Natural killer cell treated with Interleukin-12 subunit alpha and Interleukin-12 subunit beta and Interleukin-15 and Interleukin-18, amount 100 ng/mL, for 72 hours (primary cell): ENCODE measurements at places on chromosomes 2 and 18. TPM values are rescaled to one million over a fixed set of nuclear protein-coding genes. Genes with fewer than 3 reads are reported as not detected.

The NEB gene
- 0.31 TPM for total RNA-seq

- no peak for DNase-seq
Measured at GRCh38 chr2:239051891-239052445, 204.1 kb downstream of the TWIST2 start.

- no peak for DNase-seq
Measured at GRCh38 chr2:102155703-102156515, 13.4 kb downstream of the IL1R1 start.

DNA sequence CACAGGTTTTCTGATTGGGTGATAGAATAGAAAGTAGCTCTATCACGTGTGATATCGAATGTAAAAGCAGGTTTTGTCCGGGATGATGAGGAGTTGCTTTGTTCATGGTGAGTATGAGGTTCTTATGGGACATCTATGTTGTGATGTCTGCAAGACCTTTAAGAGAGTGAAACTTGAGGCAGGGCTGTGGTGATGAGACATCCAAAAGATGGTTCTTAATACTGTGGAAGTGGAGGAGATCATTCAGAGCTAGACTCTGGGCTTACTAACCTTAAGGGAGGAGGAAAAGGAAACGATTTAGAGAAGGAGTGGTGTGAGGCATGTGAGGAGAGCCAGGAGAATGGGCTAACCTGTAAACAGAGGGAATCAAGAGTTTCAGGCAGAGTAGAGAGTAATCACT lies 92.0 kb downstream of the WDR7 start:
- DNase-seq, result no peak

GRCh38 chr2:99403084-99403483 lies 65.9 kb downstream of the EIF5B start:
- no peak for DNase-seq

The NBAS gene
- 39.0 TPM for total RNA-seq

DNA sequence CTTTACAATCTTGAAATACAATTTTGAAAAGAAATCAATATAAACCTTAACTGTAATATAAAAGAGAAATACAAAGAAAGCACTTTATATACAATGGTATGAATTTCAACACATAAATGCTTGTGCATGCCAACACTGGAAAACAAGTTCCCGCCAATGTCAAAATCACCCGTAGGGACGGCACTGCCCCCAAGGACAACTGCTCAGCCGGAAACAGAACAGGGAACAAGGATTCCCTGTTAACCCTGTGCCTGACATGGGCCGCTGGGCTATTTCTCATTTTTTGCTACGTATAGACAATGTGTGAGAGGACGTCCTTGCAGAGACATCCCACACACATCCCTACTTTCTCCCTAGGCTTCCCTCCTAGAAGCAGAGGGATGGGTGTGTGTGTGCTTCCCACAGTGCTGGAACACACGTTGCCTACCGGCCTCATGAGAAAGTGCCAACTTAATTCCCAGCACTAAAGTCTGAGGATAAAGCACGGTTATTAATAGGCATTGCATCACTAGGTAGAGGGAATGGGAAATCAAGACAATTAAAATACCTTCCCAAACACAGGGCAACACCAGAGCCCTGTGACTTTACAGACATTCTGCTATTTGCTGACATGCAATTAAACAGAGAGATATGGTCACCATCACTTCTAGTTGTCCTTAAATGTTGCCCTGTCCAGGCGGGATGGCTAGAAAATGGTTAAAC lies 14.4 kb downstream of the AFG3L2 start:
- DNase-seq, result no peak
